Naive thymus-derived CD8-positive, alpha-beta T cell (primary cell): ENCODE measurements at places on chromosomes 12 and 14. TPM values are rescaled to one million over a fixed set of nuclear protein-coding genes. Genes with fewer than 3 reads are reported as not detected.

DNA sequence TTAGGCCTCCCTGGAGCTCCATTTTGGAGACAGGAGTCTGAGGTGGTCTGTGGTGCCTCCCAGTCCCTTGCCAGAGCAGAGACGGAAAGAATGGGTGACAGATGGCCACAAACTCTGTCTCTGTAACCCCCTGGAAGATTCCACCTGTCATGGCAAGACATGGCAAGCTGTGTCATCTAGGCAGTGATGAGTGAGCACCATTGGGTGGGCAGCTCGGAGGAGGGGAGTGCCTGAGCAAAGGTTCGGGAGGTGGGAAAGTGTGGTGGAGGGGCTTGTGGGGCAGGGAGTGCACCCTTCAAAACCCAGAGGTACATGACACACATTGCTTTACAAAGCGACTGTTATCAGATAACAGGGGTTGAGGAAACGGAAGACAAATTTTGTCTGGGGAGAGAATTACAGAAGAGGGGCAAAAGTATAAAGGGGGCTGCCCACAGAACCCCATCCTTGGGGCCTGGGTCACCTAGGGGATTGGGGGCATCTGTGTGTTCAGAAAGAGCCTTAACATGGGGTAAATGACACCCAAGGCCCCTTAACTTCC lies 3.5 kb downstream of the RIN3 start:
- no peak for DNase-seq

DNA sequence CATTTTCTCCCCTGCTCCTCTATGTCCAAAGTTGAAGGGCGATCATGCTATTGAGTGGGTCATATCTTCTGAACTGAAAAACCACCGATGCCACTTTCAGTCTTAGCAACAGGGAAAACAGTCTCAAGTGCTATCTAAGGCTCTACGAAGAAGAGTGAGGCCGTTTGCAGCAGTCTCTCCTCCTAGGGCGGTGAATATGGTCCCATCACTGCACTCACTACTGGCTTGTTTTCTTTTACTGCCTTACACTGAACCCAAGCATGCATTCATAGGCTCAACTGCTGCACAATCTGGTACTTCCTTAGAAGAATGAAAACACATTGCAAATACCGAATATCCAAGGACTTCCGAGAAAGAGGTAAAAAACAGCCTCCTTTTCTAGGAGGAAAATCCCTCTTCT lies 92.1 kb downstream of the DNAH10 start:
- DNase-seq: no peak

SRGAP1 gene
- not detected for total RNA-seq

GRCh38 chr12:59768031-59768430 lies 172.2 kb downstream of the SLC16A7 start:
- DNase-seq: no peak

DNA sequence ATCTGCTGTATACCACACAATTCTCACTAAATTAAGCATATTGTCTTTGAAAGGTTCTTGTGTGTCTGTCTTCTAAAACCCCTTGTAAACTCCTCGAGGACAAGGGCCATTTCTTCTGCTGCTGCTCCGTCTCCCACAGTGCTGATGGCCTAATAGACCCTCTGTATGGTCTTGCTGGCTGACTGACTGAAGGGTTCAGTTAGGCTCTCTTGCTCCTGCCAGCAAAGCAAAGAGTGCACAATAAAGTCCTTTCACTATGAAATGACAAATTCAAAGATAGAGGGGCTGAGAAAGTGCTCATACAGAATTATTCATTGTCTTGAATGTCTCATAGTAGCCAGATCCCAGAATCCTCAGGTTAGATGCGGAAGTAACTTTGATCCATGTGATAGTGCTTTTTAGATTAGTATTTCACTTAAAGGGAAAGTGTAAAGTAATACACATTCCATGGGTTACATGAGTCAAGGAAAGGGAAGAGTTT lies 14.2 kb upstream of the RIOX1 start:
- DNase-seq: no peak

GRCh38 chr12:23049180-23049579 lies 424.2 kb downstream of the ETNK1 start:
- no peak for DNase-seq

GRCh38 chr12:124964836-124965462 lies 24.0 kb downstream of the DHX37 start:
- DNase-seq: no peak

GRCh38 chr12:24561411-24561871 lies 387.5 kb downstream of the BCAT1 start:
- DNase-seq: no peak

SRRM4 gene
- not detected for total RNA-seq

GRCh38 chr12:79674629-79675028 lies 16.1 kb downstream of the PAWR start:
- DNase-seq: no peak

GRCh38 chr12:32698285-32698684 lies 19.2 kb downstream of the DNM1L start:
- DNase-seq: no peak

DNA sequence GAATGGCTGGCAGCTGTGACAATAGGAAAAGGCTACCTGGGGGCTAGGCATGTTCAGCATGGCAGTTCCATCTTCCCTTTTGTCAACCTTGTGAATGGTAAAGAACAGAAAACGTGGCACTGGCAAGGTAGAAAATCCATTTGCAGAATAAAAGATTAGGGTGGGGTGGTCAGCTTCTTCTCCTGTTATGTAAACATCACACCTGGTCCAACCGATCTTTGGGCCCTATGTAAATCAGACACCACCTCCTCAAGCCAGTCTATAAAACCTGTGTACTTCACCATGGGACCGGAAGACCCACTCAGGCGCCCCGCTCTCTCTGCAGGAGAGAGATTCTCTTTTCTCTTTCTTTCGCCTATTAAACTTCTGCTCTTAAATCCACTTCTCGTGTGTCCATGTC lies 19.6 kb upstream of the TMEM30B start:
- DNase-seq: no peak

LBHD2 gene
- total RNA-seq: not detected

- no peak for DNase-seq
Observed at GRCh38 chr12:46154221-46154985, 114.4 kb downstream of the SLC38A1 start.

- no peak for DNase-seq
Observed at GRCh38 chr12:25552681-25553080, 402 bp downstream of the LMNTD1 start.

DNA sequence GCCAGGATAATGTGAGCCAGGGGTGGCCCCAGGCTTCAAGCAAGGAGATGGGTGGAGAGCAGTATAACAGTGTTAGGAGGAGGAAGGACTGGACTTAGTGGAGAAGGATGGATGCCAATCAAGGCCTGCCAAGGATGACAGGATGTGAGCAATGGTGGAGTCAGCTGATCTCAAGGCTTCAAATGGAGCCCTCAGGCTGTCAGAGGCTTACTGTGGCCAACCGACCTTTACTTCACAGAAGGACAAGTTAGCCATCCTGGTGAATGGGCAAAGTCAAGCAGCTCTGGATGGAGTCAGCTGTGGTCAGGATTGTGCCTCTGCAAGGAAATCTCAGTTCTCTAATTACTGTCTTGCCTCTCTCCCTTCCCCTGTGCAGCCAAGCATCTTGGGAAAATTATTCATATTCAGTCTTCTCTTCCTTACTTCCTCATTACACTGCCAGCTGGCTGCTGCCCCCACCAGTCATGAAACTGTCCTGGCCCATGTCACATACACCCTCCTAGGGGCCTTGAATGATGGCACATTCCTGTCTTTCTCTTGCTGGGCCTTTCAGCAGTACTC lies 7.6 kb upstream of the STAT6 start:
- no peak for DNase-seq

DNA sequence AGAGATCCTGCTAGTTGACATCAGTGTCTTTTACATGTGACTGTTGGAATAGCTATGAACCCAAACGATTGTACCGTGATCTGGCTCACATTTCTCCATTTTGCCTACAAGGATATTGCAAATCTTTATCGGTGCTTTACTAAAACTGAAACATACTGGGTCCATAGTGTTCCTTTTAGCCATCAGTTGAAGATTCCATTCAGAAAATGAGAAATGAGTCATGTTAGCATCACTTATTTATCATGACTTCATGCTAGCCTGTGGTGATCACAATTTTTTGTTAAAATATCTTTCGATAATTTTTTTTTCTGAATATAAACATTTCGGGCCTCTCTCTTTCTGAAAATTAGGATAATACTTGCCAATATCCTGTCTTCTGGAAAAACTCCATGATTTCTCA lies 210.3 kb downstream of the EGLN3 start:
- DNase-seq: no peak

DNA sequence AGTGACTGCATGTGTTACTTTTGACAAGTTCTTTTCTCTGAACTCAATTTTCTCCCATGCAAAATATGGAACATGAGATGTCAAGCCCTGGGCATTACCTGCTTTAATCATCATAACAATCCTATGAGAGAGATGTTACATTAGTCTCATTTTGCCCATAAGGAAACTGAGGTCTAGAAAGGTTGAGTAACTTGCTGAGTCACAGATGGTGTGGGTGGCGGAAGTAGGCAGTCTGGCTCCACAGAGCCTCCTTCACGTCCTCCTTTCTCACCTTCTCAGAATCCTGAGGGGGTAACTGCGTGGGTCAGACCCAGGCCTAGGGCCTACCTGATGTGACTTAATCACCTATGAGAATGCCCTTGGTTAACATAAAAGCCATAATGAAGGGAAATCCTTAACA lies 50.7 kb downstream of the TMTC1 start:
- no peak for DNase-seq

DNA sequence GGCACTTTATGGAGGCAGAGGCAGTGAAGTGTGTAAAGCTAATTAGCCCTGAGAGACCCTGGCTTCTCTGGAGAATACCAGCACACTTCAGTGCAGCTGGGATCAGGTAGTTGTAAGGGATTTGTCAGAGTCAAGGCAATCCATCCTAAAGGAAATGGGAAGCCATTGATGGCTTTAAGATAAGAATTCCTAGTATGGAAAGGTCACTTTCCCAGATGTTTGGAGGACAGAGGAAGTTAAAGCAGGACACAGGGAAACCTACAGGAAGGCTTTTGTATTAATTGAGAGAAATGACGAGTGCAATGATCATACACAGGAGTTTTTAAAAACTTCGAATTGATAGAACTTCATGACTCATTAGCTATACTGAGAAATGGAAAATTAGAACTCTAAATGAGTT lies 254.4 kb downstream of the SLC16A7 start:
- DNase-seq: no peak

- no peak for DNase-seq
Observed at GRCh38 chr12:108641446-108642268, 8.0 kb upstream of the SELPLG start.

GRCh38 chr12:68081561-68081960 lies 78.0 kb downstream of the IFNG start:
- no peak for DNase-seq

DNA sequence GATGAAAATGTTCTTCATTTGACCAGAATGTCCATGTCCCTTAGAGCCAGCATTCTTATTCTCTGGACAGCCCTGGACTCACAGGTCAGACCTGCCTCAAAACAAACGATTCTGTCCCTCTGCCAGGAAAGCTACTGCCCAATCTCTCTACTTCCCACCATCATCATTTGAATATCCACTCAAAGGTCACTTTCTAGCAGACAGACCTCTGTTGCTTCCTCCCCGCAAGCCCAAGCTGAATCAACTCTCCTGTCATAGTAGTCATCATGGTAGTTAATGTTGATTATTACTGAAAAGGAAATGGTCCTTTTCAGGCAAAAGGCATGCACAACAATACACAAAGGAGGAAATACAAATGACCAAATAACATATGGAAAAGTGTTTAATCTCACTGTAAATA lies 39.6 kb upstream of the CPM start:
- DNase-seq: no peak

C12orf56 gene
- not detected for total RNA-seq

- no peak for DNase-seq
Observed at GRCh38 chr14:33515899-33516298, 435.0 kb downstream of the EGLN3 start.

DNA sequence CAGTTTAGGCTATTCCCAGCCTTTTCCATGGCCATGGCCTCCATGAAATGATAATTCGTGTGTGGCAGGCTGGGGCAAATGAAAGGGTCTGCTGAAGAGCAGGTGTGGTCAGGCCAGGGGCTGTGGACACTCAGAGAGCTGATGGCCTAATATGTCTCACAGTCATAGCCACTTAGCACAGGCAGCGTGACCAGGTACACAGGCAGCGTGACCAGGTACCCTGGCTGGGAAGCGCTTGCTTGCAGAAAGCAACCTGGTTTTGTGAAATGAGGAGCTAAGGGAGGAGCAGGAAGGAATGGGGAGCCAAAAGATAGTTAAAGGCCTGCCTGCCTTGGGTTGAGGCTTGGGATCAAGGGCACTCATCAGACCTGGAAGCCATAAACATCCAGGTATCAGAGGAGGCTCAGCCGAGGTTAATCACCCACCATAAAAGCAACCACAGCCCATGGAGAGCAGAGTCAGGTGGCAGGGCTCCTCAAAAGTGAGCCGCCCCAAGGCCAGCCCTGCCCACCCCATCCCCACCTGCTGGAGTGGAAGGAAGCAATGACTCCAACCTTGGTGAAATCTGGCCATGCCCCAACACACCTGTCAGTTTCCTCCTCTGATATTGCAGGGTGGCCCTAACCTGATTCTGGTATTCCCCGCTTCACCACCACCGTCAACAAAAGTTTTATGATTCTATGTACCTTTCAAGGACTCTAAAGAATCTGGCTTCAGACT lies 8.0 kb upstream of the KRT8 start:
- no peak for DNase-seq

GRCh38 chr14:36519431-36520321 lies at the start of gene NKX2-1:
Gene NKX2-1 (minus strand): TSS chr14:36520232. CDS start chr14:36520129, 103 bp downstream.
- DNase-seq: no peak

TEAD4 gene
- total RNA-seq: not detected

DNA sequence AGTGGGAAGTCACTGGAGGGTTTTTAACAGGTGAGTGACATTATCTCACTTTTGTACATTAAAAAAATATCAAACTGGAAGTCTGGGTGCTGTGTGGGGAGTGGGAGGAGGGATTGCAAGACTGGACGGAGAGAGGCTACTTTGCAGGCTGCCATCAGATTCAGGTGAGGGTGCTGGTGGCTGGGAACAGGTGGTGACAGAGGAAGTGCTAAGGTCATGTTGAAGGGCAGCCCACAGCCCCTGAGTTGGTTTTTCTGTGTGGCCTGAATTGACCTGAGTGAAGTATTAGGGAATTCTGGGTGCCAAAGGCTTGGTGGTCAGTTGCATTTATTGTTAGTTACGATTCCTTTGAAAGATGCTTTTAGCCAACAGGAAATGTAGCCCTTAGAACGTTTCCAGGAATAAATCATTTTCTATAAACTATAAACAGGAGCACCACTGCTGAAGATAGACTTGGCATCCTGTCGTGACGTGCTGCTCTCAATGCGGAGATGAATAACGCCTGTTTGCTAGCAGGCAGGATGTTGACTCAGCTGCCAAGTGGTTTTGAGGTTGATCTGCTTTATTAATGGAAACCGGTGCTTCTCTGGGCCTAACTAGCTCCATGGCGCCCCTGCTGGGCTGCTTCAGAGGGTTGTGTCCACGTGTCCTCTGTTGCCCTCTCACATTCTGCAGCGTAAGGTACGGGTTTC lies 707.5 kb upstream of the TMEM132C start:
- no peak for DNase-seq

IFNG-AS1 gene
- 0.88 TPM for total RNA-seq

- DNase-seq: no peak
Observed at GRCh38 chr12:47547077-47547476, 158.8 kb downstream of the RPAP3 start.

NABP2 gene
- total RNA-seq: 13.3 TPM

GRCh38 chr12:116922194-116922897 lies 11.6 kb downstream of the FBXW8 start:
- no peak for DNase-seq

- DNase-seq: peak; percentile 10
Observed at GRCh38 chr12:107372229-107372658, 278.9 kb upstream of the CRY1 start.

SCNN1A gene
- 4.0 TPM for total RNA-seq

- peak; percentile 84 for DNase-seq
Observed at GRCh38 chr14:69191340-69192111, at the start of gene EXD2. Gene EXD2 (plus strand): TSS chr14:69191498. CDS start chr14:69209471, 17,973 bp downstream.
